ENCODE measurements at places on chromosomes 16 and 17. TPM values are rescaled to one million over a fixed set of nuclear protein-coding genes. Genes with fewer than 3 reads are reported as not detected.

The TCAP gene
- 0.30 TPM for total RNA-seq

The CCL7 gene
- 4.8 TPM for total RNA-seq

The PRAC2 gene
- total RNA-seq, result not detected

The PIMREG gene
- 13.7 TPM for total RNA-seq

The ATP2A1 gene
- 1.0 TPM for total RNA-seq

The COA3 gene
- 32.8 TPM for total RNA-seq

The CA4 gene
- not detected for total RNA-seq

The TMUB2 gene
- 26.4 TPM for total RNA-seq

The NRN1L gene
- total RNA-seq, result not detected

The SNTB2 gene
- total RNA-seq, result 81.5 TPM

The SLFN5 gene
- 97.4 TPM for total RNA-seq

The SRL gene
- not detected for total RNA-seq

The TERB1 gene
- not detected for total RNA-seq

The PDILT gene
- total RNA-seq, result not detected

The MT3 gene
- not detected for total RNA-seq

The HEATR9 gene
- total RNA-seq, result not detected

The SPIRE2 gene
- 1.4 TPM for total RNA-seq

The SLC6A2 gene
- total RNA-seq, result not detected

The SLC13A5 gene
- total RNA-seq, result not detected

The G6PC1 gene
- not detected for total RNA-seq

The TCF25 gene
- 165 TPM for total RNA-seq

The EVPLL gene
- not detected for total RNA-seq

The CTRB2 gene
- not detected for total RNA-seq
